ENCODE measurements at places on chromosomes 13 and 19.

DNA sequence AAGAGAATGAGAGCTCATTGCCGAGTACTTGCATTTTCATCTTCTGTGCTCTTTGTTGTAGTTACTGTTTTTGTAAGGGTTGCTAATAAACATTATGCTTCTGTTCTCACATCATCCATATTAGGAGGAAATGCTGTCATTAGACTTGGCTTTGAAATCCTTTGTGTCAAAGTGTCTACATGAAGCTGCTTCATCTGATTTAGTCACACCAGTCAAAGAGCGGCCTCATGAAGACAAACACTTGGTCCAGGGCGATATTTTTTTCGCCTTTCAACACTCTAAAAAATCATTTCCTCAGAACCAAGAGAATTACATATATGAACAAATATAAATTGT, 105.0 kb downstream of the SPRY2 start:
- DNase-seq, result no peak

- DNase-seq, result no peak
Observed at GRCh38 chr13:103788061-103788652, 721.9 kb upstream of the SLC10A2 start.

GRCh38 chr13:103698000-103698399, 631.8 kb upstream of the SLC10A2 start:
- DNase-seq, result no peak

DNA sequence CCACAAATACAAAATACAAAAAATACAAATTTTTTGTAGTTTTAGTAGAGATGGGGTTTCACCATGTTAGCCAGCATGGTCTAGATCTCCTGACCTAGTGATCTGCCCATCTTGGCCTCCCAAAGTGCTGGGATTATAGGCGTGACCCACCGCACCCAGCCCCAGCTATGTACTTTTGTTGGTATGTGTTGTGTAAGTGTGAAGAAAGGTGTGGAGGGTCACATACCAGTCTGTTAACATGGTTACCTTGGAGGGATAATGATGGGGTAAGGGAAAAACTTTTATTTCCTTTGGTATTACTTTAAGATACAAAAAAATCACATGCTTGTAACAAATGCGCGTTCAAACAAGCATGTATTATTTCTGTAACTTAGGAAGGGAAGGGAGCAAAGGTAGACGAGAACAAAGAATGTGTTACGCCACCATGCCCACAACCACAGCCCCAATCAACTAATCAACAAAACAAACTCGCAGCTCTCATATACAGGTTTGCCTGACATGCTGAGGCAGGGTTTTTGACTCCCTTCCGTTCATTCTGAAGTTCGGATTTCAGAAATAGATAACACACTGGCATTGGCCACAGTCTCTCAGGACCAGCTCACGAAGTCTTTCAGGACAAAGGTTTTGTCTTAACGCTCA, 13.5 kb upstream of the VWA8 start:
- DNase-seq, result no peak

- no peak for DNase-seq
Observed at GRCh38 chr19:16461630-16462051, 10.1 kb downstream of the EPS15L1 start.

- DNase-seq, result no peak
Observed at GRCh38 chr13:23778002-23778652, 111.1 kb downstream of the MIPEP start.

DNA sequence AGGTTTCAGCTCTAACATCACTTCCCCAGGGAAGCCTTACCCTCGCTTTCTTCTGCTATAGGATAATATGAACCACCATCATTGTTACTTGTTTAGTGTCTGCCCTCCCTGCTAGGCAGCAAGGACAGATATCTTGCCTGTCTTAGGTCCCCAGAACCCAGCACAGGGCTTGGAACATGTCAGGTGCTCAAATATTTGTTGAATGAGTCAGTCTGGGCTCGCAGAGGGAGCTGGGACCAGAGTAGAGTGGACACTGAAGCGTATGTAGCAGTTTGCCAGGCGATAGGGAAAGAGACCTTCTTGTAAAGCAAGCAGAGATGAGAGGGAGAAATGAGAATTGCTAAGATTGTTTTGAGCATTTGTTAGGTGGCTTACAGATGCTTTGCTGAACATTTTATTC, 11.7 kb downstream of the BCKDHA start:
- DNase-seq, result no peak

DNA sequence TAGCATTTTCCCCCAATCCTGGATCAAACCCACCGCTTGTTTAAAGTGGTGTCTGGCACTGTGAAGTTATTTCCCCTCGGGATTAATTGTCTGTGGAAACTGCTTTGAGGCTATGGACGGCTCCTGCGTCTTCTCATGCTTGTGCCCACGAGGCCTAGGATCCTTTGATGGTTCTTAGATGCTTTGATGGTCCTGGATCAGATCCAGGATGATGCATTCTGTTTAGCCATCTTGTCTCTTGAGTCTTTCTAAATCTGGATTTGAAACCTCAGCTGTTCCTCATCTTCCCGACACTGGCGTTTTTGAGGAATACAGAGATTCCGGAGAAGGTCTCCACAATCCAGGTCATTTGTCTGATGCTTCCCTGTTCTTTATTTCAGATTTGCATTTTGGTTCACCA, 36.1 kb upstream of the USP29 start:
- no peak for DNase-seq

DNA sequence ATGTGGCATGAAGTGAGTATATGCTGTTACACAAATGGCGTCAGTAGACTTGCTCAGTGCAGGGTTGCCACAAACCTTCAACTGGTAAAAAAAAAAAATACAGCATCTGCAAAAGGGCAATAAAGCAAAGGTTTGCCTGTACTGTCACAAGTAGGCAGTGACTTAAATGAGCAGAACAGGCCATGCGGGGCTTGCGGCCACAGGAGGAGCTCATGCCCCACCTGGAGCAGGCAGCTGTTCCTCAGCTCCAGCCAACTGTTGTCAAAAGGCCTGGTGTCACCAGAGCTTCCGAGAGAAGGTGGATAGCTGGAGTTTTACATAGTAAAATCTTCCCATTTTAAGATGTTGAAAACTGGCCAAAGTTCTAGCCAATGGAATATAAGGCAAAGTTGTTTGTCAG, 7.7 kb downstream of the ATP7B start:
- no peak for DNase-seq
